ENCODE measurements at places on chromosomes 3 and 15.

DNA sequence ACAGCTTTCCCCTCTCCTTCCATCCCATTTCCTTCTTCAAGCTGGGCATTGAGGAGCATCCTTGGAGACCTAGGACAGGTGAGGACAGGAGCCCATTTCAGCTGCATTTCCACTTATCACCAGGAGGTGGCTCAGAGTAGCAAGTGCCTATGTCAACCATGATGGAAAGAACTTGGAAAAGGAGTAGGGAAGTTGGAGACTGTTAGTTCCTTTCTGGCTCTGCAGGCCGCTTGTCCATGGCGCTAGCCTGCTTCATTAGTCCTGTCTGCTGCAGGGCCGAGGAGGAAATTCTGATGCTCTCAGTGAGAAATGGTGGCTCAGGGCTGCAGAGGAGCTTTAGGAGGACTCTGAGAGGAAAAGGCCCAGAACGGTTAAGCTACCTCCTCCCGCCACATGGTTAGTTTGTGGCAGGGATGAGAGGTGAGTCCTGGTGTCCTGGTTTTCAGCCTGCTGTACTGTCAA lies 7.0 kb upstream of the CD276 start:
- DNase-seq = peak; percentile 53

DNA sequence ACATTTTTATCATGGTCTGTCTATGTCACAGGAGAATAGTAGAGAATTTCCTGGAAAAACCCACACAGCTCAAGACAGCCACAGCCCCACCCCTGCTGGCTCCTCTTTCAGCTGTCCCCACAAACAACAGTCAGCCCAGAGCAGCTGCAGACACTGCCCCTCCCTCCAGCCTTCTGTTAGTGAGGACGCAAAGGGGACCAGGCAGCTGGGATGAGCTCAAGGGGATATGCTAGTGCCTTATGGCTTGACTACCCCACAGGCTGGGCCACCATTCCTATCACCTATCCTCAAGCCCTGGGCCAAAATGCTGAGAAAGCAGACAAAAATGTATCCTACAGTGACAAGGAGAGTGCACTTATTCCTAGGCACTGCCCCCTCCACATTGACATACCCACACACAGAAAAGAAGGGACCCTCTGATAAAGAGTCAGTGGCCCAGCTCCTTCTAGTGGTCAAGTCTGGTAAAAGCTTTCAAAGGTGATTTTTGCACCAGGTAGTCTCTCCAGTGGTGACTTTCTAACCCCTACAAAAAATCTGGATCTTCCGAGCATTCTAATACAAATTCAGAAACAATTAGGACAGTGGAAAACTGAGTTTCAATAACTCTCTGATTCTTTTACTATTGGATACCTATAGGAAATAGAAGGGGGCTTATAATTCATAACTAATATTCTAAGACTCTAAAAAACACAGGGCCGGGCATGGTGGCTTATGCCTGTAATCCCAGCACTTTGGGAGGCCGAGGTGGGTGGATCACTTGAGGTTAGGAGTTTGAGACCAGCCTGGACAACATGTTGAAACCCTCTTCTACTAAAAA lies 3.0 kb upstream of the MAP1A start:
- no peak for DNase-seq

DNA sequence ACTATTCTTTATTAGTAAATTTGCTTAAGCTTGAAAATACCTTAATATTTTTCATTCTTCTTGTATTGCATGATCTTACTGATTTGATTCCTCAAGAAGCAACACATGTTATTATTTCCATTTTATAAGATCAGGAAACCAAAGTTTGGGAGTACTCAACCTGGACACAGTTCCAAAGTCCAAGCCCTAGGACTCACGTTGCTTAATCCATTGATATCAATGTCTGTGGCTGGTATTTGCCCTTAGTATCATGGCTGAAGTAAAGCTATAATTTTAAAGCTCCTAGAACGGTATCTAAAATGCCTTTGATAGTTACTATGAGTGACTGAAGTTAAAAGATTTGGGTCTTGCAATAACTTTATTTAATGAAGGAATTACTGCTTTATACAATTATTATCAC lies 1045.3 kb downstream of the TUSC7 start:
- no peak for DNase-seq

DNA sequence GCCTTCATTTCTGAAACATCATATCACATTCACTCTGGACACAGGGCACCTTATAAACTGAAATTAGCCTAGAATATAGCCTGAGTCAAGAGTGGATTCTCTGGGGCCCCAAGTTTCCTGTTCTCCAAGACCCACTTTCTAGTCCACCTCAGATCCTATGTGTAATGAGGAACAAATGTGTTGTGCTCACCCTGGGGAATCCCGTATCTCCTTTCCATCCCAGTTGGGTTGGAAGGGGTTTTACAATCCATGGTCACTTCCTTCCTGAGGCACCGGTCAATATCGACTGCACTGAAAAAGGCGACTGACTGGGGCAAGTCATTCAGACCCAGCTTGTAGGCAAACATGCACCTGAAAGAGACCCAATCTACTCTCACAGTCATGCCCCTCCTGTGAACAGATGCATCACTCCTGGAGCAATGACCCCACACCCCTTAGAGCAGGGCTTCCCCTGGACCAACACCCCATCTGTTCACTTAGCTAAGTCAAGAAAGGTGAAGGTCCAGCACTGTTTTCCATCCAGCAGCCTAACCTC lies 17.4 kb downstream of the POLG start:
- no peak for DNase-seq

- no peak for DNase-seq
Measured at GRCh38 chr3:161295325-161295724, 74.2 kb downstream of the NMD3 start.

- DNase-seq = no peak
Measured at GRCh38 chr3:112875561-112875960, 28.9 kb upstream of the CD200R1L start.

DNA sequence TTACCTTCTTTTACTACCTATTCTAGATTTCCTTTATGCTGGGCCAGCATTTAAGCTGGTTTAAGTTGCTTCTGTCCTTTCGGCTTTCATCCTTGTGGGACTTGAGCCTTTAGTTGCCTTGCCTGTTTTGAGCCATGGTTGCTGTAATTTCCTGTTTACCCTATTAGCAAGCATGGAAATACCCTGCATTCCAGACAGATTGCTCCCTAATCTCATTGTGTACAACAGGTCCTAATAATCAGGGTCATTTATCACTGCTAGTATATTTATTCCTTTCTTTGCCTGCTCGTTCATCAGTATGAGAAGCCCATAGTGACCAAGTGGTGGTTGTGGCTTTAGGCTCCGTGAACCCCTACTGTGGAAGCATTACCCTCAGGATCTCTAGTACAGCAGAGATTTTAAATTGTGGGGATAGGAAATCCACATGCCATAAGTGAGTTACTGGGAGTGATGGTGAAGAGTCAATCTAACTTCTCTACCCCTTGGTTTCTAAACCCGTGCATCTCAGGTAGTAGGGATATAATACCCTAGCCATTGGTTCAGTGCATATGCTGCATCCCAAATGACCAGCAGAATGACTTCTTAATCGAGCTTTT lies 31.9 kb downstream of the NCK1 start:
- no peak for DNase-seq
